ENCODE measurements at places on chromosomes 3 and 15.

DNA sequence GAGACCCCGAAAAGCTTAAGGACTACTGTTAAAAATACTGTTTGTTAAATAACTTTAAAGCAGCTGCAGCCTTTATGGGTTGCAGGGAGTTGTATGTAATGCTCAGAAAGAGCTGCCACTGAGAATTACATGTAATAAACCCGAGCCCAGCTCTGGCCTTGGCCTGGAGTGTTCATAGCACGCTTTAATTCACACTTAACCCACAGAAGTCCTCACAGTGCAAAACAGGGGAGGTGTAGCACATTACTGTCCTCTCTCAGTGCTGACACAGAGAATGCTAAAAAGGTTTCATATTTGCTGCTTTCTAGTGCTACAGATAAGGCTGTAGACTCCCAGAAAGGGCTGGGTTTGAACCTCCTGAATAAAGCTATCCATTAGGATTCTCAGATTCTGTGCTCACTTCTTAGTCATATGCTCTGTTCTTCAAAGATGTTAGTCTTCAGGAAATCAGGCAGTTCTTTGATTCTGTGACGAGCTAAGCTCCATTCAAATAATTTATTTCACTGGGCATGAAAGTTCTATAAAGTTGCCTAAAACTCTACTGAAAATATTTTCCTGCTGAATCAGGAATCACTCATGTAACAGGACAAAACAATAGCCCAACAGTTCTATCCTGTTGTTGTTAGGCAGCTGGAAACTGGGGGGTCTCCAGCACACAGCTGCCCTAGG, 108.0 kb downstream of the SENP2 start:
- no peak for DNase-seq

DNA sequence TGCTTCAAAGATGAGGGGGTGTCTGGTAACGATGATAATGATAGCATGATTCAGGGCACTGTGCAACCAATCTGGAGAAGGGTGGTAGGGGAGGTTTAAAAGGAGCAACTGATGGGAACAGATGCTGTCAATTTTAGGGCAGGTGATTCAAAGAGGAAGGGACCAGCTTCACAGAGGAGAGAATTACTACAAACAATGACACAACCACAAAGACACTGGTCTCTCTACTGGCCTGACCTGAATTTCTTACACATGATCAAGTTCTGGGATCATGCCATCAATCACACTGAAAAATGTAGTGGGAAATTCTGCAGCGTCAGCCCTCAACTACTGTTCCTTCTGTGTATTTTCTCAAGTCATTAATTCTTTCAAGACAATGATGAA, 2.6 kb upstream of the CDV3 start:
- DNase-seq: no peak

DNA sequence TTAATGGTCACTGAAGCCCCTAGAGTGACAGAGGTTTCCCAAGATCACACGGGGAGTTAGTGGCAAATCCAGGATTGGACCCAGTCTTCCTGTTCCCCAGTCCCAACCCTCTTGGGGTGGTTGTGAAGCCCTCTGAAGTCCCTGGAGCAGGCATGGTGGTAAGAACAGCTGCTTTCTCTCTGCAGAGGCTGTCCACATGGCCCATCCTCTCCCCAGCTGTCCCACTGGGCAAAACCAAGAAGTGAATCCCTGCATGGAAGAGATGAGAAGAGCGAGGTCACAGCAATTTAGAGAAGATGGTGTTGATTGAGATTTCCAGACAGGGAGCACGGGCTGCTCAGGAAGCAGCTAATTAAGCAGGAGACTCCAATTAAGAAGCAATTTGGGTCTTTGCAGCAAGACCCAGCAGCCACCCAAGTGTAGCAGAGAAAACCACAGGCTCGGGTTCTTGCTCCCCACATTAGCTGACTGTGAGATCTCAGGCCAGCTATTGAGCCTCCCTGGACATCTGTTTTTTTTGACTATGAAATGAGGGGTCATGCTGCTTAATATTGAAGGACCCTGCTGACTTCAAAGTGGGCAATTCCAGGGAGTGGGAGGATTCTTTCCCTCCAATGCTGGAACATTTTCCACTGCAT, 14.8 kb upstream of the HDAC11 start:
- no peak for DNase-seq

DNA sequence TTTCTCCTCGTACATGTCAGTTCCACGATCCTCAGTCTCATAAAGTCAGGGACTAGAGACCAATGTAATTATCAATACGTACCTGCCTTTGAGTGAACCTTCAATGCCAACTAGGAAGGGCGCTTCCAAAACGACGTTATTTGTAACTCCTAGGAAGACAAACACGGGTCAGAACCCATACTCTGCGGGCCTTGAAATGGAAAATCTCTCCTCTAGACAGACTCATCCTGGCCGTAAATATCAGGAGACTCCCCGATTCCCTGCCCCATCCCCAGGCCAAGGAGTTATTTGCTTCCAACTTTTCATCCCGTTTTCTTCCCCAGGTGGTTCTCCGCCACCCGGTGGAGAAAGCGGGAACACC, 578 bp downstream of the OIP5 start:
- no peak for DNase-seq

- no peak for DNase-seq
Observed at GRCh38 chr15:80778964-80779657, at the start of gene CEMIP. CEMIP (plus strand) TSS chr15:80779370; CDS start chr15:80873880, 94,510 bp downstream.

- no peak for DNase-seq
Observed at GRCh38 chr3:10485380-10485779, 20.0 kb downstream of the ATP2B2 start.

DNA sequence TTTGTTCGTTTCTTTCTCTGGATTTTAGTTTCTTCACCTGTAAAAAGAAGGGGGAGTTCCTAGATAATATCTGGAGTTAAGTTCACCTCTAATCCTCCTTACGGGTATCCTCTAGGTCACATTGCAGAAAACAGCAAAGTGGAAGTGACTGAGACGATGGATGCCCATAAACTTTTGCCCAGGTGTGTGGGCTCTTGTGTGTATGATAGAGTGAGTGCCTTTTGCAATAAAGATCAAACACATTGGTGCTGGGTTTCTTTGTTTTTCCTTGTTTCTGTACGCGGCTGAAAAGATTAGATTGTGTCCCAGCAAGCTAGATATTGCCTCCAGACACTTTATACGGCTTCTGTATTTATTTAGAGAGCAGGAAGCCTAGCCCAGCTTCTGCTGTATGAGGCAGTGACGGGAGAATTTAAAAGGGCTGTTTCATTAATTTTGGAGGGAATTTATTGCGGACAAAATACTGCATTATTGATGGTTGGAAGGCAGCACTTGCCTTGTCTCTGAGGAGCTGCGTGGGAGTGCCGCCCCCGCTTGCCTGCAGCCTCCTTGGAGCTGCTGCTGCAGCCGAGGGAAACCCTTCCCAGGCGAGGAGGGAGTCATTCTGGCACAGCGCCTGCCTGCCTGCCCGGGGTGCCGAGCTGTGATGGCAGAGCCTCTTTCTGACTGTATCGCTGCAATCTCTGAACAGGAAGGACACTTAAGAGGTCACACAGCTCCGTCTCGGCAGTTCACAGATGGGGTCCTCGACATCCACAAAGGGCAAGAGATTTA, 38.5 kb downstream of the PYDC2 start:
- no peak for DNase-seq

DNA sequence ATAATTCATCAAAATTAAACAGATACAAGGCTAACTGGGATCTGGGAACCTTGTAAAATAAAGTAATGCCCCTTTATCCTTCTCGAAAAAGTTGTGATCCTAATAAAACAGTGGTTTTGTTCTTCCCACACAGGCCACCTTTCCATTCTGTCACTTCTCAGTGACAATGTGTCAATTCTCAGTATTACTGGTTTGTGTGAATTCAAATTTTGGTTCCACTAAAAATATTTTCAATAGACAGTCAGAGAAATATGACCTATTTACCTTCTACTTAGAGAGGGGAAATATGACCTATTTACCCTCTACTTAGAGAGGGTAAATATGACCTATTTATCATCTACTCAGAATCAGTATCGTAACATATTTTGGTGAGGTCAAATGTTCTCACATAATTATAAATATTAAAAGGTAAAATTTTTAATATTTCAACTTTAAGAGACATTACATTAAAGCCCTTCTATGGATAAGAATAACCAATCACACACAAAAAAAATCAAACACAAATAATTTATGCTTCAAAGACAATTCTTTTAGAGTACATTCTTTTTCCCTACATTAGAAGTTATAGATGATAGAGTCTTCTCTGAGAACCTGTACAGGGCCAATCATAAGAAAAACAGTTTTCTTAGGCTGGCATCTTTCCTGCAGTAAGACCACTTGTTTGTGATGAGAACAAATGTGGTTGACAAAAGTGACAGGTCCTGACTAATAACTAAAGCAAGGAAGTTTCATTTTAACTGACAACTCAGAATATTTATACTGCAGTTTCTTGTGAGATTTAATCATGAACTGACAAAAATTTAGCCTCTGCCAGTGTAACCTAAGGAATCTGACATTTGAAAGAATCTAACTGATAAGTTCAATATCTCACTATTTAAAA, 323.3 kb downstream of the DIPK2A start:
- DNase-seq: no peak

- DNase-seq: no peak
Observed at GRCh38 chr3:18127174-18127858, 297.8 kb downstream of the SATB1 start.

DNA sequence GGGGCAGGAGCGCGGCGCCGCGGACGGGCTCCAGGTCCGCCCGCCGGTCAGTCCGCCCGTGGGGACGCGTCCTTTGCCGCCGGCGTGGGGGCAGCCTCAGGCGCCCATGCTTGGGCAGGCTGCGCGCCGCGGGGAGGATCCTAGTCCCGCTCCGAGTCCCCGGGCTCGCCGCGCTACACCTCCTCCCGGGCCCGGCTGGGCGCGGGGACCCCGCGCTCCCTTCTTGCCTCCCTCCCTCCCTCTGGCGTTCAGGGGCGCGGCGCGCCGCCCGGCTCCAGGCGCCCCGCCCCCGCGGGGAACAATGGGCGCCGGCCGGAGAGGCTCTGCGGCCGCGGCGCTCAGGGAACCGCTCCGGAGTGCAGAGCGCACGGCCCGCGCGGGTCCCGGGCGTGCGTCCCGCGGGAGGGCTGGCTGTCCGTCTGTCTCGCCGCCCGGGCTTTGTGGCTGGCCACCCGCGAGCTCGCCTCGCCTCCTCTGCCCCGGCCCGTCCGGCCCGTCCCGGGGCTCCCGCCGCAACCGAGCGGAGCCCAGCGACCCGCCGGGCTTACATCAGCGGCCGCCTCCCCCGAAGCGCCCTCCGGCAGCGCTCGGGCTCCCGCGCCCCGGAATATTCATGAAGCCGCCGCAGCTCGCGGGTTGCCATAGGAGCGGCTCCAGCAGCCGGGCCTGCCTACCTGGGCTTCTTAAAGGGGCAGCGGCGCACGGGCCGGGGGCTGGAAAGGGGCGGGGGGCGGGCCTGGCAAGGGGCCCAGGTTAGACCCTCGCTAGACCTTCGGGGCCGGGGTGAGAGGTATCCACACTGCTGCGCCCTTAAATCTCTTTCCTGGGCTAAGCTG, at the start of gene HCN4:
Gene HCN4 (minus strand): TSS at position 658 of the 836 bp plus-strand sequence. CDS start 688 bp downstream, outside the sequence.
- no peak for DNase-seq

DNA sequence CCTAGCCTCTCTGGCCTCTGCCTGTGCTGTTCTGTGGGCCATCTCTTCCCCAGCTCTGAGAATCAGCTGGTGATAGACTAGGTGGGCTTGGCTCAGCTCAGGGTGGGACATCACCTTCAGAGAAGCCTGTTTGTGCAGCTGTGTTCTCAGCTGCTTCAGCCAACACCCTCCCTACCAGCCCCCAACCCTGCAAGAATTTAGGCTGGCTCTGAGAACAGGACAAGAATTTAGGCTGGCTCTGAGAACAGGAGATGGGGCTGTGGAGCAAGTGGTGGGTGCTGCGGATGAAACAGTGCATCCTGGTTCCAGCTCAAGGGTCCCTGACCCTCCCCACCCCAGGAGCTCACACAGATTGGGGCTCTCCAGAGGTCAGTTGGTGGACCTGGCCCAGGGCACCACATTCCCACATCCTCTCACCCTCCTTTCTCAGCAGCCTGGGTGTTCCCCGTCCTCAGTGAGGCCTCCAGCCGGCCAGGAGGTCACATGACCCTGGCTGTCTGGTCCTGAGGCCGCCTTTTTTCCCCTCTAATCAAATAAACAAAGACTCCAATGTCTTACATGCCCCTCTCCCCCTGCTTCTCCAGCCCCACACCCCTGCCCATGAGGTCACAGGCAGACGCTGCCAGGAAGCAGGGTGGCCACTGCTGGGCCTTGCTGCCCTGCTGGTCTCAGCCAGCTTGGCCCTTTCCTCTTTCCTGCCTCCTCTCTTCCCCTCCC, 14.9 kb downstream of the PLEKHO2 start:
- DNase-seq: no peak

DNA sequence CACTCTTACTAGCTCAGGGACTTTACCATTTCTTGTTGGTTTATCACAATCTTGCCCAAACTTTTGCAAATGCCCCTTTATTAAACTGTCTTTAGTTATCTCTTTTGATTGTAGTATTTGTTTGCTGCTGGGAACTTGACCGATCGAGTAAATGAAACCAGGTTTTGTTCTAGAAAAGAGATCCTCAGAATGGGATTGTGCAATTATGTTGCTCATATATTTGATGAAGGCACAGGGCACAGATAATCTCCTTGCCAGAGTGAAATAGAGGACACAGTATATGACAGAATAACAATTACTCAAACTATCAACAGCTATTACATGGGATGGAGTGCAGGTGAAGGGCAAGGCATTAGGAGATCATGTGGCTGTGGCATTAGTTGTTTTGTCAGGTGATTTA, 216.6 kb upstream of the RASGRP1 start:
- no peak for DNase-seq
